ENCODE measurements at places on chromosomes 12 and 14.

DNA sequence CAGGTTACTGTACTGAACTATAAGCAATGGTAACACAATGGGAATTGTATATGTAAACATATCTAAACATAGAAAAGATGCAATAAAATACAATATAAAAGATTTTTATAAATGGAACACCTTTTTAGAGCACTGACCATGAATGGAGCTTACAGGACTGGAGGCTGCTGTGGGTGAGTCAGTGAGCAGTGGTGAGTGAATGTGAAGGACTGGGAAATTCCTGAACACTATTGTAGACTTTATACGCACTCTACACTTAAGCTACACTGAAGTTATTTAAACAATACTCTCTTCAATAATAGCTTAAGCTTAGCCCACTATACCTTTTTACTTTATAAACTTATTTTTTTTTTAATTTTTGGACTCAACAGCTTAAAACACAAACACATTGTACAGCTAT lies 313.5 kb downstream of the KCNC2 start:
- DNase-seq: no peak

DNA sequence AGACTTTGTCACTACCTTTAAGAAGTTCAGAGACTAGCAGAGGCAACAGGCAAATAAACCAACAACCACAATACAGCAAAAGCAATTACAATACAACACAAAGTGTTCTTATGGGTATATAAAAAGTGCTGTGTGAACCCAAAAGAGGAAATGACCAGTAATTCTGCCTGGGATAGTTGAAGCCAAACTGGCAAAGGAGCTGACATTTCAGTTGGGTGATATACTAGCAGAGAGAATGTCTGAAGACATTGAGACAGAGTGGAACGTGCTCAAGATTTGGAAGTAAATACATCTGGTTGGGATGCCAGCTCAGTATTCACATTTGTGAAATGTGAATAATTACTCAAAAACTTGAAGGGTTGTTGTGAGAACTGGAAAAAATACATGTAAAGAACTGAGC lies 80.6 kb upstream of the GTF2A1 start:
- no peak for DNase-seq

DNA sequence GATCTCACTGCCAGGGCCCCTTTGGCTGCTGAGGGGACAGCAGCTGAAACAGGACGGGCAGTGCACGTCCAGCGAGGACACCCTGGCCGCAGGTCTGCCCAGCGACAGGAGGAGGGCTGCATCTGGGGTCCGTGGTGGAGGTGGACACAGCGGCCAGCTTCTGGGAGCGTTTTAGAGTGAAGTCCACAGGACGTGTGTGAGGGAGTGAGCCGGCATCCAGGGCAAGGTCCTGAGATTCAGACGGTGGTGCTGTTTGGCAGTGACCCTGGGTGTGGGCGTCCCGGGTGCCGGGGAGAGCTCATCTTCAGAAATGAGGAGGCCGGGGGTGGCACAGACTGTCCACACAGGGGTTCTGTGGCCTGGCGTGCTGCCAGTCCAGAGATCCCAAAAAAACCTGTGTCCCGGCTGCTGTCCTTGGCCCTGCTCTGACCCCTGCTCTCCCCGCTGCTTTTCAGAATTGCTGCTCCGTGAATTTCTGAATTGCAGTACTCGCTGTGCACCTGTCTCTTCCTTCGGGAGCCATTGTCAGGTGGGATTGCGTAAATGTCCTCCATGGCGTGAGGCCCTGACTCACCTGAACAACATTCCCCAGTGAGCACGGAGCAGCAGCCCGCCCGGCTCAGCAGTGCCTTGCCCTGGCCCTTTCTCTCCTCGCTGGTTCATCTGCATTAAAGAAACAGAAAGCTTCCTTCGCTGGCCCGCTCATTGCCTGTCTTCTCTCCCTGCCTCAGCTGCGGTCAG lies 183.5 kb upstream of the C14orf180 start:
- DNase-seq: no peak

- DNase-seq: no peak
These were observed 246.9 kb upstream of the TMEM132C start for GRCh38 chr12:128019996-128020544.

- no peak for DNase-seq
These were observed 54.7 kb upstream of the EIF5 start for GRCh38 chr14:103279142-103280025.

DNA sequence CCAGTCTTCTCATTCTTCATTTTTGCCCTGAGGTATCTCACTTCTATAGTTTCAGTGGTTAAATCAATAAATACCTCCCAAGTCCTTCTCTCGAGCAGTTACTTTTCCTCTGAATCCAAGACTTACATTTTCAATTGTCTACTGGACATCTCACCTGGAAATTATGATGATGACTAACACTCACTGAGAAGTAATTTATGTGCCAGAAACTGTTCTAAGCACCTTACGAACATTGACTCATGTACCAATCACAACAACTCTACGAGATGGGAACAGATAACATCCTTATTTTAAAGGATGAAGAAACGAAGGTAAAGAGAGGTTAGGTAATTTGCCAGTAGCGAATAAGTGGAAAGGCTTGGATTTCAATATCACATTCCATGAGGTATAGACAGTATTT lies 94.1 kb downstream of the EML5 start:
- no peak for DNase-seq

DNA sequence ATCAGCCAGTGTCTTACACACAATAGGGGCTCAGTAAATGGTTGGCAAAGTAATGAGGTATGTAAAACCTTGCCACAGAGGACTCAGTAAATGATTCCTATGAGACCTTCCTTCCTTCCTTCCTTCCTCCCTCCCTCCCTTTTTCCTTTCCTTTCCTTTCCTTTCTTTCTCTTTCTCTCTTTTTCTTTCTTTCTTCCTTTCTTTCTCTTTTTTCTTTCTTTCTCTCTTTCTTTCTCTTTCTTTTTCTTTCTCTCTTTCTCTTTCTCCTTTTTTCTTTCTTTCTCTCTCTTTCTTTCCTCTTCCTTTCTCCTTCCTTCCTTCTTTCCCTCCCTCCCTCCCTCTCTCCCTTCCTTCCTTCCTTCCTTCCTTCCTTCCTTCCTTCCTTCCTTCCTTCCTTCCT lies 7.5 kb downstream of the SDS start:
- no peak for DNase-seq

DNA sequence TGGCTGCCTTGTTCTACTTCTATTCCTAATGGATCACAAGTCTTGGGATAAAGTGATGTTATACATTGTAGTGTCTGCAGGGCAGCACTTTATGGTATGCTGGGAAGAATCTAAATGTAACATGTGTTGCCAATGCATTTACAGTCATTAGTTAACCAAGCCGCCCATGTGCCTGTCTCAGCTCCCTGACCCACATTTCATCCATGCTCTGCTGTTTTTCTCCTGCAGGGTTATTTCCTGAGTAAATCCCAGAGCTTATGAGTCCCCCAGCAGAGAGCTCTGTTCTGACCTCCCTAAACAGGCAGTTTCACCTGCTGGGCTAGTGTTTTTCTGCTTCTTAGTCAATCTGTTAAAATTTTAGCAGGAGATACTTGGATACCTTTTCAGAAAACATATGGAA lies 4.4 kb upstream of the TMTC2 start:
- DNase-seq: no peak

GRCh38 chr14:55099756-55100155 lies 29.3 kb upstream of the LGALS3 start:
- no peak for DNase-seq

DNA sequence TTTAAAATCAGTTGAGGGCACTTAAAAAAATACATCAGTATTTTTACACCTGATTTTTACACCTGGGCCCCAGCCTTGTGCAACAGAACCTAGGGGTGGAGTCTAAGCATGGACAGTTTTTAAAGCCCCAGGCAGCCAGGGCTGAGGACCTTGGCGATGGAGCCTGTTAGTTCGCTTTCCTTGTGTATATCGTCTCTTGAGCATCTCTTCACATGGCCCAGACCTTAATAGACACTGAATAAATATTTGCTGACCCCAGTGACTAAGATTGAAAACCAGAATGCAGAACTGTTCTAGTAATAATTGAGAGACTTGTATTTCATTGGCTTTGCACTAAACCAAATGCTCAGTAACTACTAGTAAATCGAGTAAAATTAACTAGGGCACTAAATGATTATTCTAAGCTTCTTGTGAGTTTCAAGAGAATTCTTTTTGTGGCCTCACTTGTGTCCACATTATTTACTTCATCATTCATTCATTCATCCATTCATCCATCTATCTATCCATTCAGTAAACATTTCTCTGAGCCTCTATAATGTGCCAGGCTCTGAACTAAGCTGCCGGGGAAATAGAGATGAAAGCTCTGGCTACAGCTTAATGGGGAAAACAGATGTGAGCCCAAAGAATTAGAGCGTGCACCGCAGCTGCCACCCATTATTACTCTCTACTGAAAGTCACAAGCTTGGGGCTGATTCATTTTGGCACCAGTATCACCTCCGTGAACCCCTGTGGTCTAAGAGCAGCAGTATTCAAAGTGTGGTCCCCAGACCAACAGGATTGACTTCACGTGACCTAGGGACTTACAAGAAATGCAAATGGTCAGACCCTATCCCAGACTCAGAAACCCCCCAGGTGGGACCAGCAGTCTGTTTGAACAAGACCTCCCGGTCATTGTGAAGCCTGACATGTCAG lies 30.7 kb upstream of the BCL7A start:
- DNase-seq: no peak

DNA sequence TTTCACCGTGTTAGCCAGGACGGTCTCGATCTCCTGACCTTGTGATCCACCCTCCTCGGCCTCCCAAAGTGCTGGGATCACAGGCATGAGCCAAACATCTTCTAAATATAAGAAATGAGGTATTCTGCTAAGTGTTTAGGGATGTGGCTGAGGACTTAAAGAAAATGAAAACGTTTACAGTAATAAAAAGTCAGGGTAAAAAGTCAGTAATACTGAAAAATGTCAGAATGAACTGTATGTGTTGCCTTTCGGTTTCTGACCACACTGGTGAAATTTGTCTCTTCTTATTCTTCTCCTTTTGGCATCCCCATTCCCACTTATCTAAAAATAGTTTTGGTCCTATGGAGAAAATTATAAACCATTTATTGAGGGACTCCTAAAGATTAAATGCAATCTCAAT lies 20.5 kb downstream of the TMEM116 start:
- DNase-seq: no peak

- DNase-seq: no peak
These were observed 328 bp downstream of the INTS13 start for GRCh38 chr12:26937443-26937862.

DNA sequence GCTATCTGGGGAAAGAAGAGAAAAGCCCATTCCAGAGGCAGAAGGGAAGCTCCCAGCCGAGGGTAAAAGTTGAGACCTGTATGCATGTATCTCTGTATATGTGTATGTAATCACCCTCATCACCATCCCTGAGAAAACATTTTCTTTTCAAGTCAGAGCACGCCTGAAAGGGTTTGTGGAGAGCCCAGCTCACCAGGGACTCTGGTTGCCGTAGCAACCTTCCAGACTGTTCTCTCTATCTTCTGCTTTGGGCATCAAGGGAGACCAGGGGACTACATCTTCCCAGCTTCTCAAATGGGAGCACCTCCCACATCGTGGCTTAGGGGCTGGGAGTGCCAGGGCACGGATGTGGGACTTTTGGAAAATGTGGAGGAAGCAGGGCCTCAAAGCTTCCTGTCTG lies 93.5 kb downstream of the GALNT8 start:
- DNase-seq: no peak

GRCh38 chr12:1706632-1706980 lies 15.7 kb downstream of the ADIPOR2 start:
- no peak for DNase-seq

DNA sequence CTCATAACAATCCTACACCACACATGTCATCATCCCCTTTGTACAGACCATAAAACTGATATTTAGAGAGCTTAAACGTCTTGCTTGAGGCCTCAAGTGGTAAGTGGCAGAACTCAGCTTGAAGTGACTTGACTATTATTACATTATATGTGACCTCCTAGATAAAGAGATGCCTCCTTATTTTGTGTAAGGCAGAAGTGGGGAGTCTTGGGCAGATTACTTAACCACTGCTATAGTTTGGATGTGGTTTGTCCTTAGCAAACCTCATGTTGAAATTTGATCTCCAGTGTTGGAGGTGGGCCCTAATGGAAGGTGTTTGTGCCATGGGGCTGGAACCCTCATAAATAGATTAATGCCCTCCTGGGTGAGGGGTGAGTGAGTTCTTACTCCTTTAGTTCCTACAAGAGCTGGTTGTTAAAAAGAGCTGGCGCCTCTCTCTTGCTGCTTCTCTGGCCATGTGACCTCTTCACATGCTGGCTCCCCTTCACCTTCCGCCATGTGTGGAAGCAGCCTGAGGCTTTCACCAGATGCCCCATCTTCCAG lies 37.4 kb downstream of the RCOR1 start:
- no peak for DNase-seq

DNA sequence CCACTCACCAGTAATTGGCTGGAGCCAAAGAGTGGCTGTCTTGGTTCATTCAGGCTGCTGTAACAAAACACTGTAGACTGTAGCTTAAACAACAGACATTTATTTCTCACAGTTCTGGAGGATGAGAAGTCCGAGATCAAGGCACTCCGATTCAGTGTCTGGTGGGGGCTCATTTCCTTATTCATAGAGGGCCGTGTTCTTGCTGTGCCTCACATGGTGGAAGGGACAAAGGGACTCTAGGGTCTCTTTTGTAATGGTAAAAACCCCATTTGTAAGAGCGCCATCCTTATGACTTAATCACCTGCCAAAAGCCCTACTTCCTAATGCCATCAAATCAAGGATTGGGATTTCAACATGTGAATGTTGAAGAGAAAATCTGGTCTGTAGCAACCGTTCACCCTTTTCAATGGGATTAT lies 34.7 kb upstream of the CDKN3 start:
- DNase-seq: no peak

GRCh38 chr14:74437496-74438053 lies 11.6 kb upstream of the SYNDIG1L start:
- DNase-seq: no peak

DNA sequence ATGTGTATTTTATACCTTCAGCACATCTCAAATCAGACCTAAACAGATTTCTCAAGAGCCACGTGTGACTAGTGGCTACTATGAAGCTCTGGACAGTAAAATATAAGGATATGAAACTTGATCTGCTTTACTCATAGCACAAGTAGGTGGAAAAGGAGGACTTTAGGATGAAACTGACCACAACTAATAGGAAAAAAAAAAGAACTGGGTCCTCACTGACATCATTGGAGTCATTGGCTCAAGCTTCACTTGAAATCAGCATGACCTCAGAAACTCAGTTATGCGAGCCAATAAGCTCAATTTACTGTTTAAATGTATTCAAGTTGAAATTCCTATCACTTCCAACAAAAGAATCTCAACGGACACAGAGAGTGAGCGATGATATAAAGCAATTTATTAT lies 34.1 kb upstream of the CIT start:
- DNase-seq: no peak

GRCh38 chr12:8612629-8613028 lies at the start of gene AICDA:
AICDA (minus strand) TSS chr12:8612859; CDS start chr12:8612767, 92 bp downstream.
- DNase-seq: no peak

- no peak for DNase-seq
These were observed 1.2 kb upstream of the OAS1 start for GRCh38 chr12:112905451-112906089.

- no peak for DNase-seq
These were observed 25.9 kb upstream of the WNK1 start for GRCh38 chr12:726281-727140.

GRCh38 chr14:81435391-81436295 lies 35.5 kb upstream of the STON2 start:
- DNase-seq: peak; percentile 47
